Lower lobe of right lung (tissue), 2 donors: ENCODE measurements at places on chromosomes 12 and 14. TPM values are rescaled to one million over a fixed set of nuclear protein-coding genes. Genes with fewer than 3 reads are reported as not detected.
A peak's percentile ranks its signal among the peaks of the same experiment; 100 is the strongest.

GRCh38 chr12:48771588-48772112 is 17.2 kb downstream of the ADCY6 start:
- no peak for DNase-seq

TPPP2 gene
- total RNA-seq = not detected

DNA sequence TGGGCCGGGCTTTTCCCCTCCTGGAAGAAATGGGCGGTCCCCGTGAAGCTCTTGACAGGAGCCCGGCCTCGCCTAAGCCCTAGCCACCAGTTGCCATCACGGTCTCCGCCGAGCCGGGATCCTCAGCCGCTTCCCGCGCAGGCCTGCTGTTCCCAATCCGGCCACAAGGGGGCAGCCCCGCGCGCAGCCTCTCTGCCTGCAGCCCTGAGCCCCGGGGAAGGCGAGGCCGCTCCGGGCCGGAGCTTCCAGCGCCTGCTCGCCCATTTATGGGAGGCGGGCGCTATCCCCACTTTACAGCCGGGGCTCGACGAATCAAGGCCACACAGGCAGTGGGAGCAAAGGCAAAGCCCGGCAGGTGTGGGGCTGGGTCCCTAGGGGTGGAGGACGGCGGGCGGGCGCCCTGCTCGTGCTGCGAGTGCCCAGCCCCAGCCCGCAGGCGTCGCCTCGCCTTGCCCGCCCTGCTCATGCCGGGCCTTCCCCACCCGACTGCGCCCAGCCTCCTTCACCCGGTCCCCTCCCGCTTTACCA is 61.5 kb downstream of the LGMN start:
- peak; percentile 84 for DNase-seq

DNA sequence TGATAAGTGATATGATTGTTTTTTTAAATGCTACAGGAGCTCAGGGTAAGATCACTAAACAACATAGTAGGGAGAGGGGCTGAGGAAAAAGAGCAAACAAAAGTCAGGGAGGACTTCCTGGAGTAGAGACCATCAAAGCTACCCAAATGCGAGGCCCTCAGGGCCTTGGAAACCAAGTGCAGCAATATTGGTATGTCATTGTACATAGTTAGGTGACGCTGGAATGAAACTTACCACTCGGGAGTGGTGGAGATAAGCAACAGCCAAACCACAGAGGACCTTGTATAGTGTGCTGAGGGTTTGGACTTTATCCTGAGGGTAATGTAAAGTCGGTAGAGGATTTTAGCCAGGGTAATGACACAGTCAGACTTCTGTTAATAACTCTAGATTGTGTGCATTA is 13.8 kb downstream of the KITLG start:
- no peak for DNase-seq

CISTR gene
- not detected for total RNA-seq

MUCL1 gene
- total RNA-seq = not detected

- DNase-seq = peak; percentile 77
These were observed 29.3 kb upstream of the PNMA1 start for GRCh38 chr14:73743431-73743931.

GRCh38 chr14:67167420-67168109 is 21.7 kb upstream of the GARIN2 start:
- no peak for DNase-seq

GRCh38 chr12:110345176-110345661 is 58.3 kb downstream of the ANAPC7 start:
- peak; percentile 57 for DNase-seq

B4GALNT1 gene
- 0.89 TPM for total RNA-seq

GRCh38 chr14:95692109-95692508 is 5.9 kb downstream of the TCL1B start:
- no peak for DNase-seq

- DNase-seq = peak; percentile 24
These were observed 126.3 kb downstream of the KIF26A start for GRCh38 chr14:104264495-104265265.

DNA sequence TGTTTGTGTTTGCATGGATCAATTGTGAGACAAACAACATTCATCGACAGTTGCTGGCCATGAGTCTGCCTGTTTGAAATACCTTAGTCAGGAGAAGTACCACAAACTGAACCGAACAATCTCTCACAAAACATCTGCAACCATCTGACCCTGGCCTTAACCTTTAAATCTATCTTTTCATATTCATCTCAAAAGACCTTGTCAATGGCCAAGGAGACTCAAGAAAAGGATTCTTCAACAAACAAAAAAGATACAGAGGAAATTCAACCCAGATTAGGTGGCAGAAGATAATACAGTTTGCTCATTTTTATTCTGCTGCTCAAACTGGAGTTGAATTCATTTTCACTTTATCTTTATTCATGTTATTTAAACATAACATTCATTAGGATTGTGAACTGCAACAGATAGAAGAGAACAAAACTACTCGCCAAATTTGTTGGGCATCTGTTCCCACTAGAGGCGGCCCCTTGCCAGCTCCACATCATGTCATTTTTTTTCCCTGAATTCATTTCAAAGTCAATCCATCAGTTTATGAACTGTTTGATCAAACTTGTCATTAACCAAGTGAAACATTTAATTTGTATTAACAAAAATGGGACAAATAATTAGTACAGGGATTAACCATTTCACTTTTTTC is 152.3 kb upstream of the OTX2 start:
- DNase-seq = no peak

- no peak for DNase-seq
These were observed 47.0 kb upstream of the ERGIC2 start for GRCh38 chr12:29427964-29428363.

HOXC6 gene
- 0.50 TPM for total RNA-seq

DNA sequence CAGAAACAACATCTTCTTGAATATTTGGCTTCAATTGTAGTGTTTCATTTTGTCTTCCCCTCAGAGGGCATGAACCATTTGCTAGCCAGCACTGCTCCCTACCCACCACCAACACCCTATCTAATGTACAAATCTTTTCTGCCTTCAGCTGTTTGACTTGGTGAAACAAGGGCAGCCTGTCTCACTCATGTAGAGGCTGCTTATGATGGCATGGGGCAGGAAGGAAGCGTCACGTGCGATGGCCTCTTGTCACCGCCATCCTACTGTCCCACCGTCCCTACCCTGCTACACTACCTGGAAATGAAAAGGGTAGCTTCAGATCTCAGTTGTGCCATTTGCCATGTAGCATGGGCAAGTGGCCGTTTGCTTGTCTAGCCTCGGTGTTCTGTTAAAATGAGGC is 29.9 kb upstream of the LRTM2 start:
- no peak for DNase-seq

RIMKLB gene
- 30.5 TPM for total RNA-seq

- DNase-seq = no peak
These were observed 164.3 kb upstream of the PLEKHA5 start for GRCh38 chr12:18965203-18965602.

C12orf54 gene
- 0.53 TPM for total RNA-seq

CCDC177 gene
- not detected for total RNA-seq

DNA sequence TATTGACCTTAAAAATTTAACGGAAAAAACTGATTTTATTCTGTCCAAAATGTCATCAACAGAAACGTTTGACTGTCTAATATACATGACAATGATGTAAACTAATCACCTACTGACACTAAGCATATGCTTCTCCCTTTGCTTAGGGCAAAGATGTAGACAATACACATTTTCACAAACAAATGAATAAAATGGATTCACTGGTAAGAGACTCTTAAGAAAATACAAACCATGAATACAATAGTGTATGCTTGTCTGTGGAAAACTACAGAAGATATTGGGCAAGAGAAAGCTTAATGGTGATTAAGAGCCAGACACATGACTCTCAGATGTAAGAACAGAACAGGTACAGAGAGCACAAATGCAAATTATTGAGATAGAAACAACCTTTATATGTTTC is 1248.7 kb downstream of the FSCB start:
- DNase-seq = no peak

DNA sequence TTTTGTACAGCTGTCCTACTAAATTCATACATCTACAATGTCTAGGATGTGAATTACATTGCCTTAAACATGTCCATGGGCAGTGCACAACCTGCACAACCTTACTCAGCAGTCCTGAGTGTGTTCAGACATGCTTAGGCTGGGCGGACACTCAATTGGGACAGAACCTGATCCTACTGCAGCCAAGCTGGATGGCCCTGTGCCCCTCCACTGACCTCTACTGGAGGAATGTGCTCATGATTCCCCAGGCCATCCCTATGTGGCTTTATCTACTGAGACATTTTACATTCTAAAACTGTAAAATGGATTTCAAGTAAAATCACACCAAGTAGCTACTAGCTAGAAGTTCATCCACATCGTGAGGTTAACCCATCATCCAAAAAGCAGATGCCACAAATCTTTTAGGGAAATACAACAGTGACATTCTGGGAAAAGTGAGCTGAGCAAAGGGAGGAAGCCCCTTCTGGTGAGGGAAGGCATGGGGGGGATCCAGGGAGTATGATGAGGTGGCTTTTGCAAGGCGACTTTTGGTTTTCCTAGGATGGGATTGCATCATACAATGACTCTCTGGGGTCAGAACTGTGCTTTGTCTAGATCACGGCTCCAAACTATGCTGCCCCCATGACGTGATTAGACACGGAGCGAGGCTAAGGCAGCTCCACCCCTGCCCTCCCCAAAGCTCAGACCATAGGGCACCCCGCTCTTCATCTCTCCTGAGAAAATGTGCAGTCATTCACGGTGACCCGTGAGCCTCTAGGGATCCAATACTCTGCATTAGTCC is 911.7 kb upstream of the TMEM132C start:
- no peak for DNase-seq

GRCh38 chr12:43282106-43282505 is 269.9 kb downstream of the ADAMTS20 start:
- DNase-seq = no peak

C12orf60 gene
- 0.77 TPM for total RNA-seq

SERPINA4 gene
- total RNA-seq = not detected

GRCh38 chr14:104114421-104115130 is 23.8 kb upstream of the KIF26A start:
- peak; percentile 47 for DNase-seq

GRCh38 chr12:75208856-75209811 is 505 bp downstream of the KCNC2 start:
- DNase-seq = no peak

ENDOU gene
- total RNA-seq = not detected

GRCh38 chr14:37343307-37344094 is 145.8 kb downstream of the MIPOL1 start:
- no peak for DNase-seq

TAS2R9 gene
- total RNA-seq = not detected

DNA sequence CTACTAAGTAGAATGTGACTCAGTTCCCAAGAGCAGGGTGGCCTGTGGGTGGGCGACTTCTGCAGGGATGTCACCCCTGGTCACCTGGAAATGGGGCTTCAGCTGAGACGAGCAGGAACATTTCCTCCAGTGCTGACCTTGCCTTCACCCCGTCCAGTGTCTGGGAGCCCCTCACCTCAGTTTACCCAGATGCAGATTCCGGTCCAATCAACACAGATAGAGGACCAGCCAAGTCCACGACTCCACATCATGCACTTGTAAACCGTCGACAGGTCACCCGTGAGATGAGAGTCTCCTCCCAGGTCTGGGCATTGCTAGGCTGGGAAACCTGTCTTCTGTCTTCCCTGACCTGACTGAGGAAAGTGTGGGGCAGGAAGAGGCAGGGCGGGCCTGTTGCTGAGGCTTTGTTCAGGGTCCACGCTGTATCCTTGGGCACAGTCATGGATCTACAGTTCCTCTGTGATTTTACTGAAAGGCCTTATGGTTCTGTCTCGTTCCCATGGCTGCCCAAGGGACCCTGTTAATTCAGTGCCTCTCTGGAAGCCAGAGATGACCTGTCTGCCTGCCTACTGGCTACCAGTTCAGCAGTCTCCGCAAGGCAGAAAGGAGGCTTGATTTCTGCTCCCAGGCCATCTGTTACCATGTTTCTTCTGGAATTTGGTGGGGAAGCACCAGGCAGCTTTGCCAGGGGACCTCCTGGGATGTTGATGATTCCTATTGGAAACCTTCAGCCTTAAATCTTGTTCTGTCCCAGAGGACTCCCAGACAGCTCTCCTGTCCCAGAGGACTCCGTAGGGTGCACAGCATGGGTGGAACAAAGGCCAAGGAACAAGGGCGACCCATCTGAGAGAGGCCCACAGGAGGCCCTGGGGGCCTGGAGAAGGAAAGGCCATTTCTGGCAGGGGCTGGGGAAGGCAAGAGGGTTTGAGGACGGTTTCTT is 288.5 kb upstream of the RTL1 start:
- no peak for DNase-seq

GRCh38 chr14:65704437-65704836 is 291.9 kb downstream of the FUT8 start:
- DNase-seq = no peak

GRCh38 chr14:75495399-75495798 is 26.9 kb upstream of the BATF start:
- DNase-seq = no peak

DNA sequence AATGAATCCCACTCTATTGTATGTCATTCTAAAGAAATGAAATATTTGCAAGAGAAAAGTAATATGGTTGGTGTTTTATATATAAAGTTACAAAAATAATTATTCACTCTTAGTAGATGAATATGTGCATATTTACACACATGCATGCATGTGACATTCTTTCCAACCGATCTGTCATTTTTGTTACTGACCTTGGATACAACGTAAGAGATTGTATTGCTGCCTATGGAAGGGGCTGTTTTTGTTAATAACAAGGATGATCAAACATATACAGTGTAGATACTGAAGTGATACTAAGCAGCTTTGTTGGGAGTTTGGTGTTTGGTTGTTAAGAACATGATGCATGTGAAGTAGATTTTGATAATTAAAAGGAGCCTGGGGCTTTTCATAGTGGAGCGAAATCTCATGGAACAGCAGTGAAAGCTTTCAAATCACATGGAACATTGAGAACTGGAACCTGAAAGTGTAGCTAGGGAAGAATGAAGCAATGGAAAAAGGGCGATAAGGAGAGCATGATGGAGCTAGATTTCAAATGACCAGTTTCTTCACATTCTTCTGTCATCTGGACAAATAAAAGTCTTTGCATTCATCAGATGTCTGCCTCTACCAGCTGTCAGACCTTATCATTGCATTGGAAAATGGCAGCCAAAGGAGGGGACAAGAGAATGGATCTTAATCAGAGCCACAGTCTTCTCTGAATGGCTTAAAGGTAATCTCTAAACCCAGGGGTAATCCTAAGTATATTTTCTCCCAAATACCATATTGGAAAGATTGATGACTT is 10.0 kb downstream of the BORCS5 start:
- DNase-seq = no peak

DNA sequence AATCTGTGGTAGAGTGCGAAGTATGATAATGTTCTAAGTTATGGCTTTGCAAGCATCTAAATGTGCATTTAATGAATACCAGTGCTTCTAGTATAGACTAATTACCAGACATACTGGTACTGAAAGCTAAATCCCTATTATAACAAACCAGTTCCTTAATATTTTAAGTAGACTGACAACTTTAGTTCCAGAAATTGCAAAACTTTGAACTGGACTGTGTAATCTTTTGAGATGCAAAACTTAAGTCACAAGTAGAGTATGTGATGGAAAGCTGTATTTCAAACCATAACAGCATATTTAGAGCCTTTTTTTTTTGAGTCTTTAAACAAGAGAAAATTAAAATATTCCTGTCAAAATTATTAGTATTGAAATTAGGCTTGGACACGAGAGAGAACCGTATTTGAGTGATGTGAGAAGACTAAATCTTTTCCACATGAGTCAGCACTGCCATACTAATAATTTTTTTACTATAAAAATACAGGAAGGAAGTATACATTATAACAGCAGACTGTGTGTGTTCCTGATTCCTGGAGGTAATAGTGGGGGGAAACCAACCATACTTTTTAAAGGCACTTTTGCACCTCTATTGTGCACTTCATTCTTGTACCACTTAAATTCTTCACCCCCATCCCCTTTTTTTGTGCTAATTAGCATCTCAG is 45.5 kb downstream of the PPM1A start:
- no peak for DNase-seq
